ENCODE measurements at places on chromosomes 4 and X.

DNA sequence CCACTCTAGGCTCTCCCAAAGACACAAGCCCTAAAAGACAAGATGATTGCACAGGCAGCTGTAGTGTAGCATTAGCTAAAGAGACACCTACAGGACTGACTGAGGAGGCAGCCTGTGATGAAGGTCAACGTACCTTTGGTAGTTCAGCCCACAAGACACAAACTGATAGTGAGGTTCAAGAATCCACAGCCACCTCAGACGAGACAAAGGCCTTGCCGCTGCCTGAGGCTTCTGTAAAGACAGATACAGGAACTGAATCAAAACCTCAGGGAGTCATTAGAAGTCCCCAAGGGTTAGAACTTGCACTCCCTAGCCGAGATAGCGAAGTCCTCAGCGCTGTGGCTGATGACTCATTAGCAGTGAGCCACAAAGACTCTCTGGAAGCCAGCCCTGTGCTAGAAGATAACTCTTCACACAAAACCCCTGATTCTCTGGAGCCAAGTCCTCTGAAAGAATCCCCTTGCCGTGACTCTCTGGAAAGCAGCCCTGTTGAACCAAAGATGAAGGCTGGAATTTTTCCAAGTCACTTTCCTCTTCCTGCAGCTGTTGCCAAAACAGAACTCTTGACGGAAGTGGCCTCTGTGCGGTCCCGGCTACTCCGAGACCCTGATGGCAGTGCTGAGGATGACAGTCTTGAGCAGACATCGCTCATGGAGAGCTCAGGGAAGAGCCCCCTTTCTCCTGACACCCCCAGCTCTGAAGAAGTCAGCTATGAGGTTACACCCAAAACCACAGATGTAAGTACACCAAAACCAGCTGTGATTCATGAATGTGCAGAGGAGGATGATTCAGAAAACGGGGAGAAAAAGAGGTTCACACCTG, 306.3 kb downstream of the ANK2 start:
- peak; percentile 39 for DNase-seq

GRCh38 chr4:88514557-88515511, 8.7 kb downstream of the PYURF start:
- DNase-seq, result no peak

- DNase-seq, result no peak
Observed at GRCh38 chr4:168527560-168527959, 30.7 kb downstream of the PALLD start.

DNA sequence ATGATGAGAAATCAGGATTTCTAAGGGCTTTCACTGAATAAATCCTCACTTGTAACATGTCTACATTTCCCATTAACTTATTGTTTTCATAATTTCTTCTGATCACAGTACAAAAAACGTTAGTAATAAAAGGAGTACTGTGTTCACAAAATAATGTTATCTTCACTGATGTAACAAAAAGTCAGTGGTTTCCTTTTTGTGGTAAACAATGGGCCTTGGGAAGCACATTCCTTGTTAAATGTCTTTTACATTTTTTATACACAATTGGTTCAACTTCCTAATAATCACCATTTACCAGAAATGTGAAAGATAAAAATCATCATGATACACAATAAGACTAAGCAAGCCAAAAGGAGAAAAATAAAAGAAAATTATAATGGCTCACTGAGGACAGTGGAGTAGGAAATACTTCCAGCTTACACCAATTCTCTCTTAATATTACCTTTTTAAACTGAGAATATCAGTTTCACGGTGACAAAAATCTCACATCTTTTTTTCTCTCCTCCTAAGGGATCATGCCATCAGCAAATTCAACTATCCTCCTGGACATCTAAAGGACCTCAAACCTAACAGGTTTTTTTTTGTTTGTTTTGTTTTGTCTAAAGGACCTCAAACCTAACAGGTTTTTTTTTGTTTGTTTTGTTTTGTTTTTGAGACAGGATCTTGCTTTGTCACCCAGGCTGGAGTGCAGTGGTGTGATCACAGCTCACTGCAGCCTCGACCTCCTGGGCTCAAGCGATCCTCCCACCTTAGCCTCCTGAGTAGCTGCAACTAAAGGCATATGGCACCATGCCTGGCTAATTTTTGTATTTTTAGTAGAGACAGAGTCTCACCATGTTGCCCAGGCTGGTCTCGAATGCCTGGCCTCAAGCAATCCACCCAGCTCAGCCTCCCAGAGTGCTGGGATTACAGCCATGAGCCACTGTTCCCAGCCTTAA, 57.3 kb downstream of the FRYL start:
- DNase-seq, result no peak

DNA sequence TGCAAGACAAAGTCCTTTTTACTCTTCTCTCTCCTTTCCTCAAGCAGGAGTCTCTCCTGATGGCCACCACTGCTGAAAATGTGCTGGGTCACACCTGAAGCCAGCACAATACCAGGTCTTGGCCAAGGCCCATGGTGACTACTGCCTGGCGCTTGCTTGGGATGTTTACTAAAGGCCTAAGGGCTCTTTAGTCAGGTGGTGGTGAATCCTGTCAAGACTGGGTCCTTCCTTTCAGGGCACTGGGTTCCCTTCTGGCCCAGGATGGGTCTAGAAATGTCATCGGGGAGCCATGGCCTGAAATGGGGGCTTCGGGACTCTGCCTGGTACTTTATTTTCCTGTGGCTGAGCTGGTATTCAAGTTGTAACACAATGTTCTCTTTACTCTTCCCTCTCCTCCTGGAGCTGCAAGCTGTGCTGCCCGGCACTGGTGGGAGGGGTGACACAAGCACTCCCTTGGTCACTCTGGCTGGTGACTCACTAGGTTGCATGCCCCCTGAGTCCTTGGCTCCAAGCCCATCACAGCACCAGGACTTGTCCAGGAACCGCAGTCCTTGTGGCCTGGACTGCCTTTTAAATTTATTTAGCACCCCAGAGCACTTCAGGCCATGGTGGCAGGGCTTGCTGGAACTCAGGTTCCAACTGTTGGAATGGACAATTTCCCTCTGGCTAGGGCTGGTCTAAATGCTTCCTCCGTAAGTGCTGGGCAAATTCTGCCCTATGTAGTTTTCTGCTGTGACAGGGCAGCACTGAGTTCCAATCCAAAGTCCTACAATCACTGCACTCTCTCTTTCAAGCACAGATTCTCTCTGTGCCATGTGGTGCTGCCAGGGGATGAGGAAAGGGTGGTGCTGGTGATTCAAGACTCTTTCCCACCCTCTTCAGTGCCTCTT, 11.3 kb downstream of the ARL13A start:
- DNase-seq, result no peak

- DNase-seq, result no peak
Observed at GRCh38 chr4:144734522-144734921, 88.6 kb downstream of the HHIP start.

DNA sequence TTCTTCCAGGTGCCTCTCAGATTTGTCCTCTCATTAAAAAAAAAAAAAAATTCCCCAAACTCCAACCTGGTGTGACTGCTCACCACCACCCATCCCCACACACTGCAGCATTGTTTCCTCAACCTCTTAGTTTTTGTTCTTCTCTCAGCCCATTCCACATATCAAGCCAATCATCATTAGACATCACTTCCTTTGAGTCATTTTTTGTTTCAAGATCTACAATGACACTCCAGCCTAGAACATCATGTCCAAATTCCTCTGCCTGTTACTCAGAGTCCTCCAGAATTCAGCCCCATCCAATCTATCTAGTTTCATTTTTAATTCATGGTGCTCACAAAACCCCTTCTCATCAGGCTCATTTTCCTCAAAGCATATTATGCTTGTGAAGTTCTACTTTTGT, 262.5 kb upstream of the TEX13A start:
- no peak for DNase-seq

DNA sequence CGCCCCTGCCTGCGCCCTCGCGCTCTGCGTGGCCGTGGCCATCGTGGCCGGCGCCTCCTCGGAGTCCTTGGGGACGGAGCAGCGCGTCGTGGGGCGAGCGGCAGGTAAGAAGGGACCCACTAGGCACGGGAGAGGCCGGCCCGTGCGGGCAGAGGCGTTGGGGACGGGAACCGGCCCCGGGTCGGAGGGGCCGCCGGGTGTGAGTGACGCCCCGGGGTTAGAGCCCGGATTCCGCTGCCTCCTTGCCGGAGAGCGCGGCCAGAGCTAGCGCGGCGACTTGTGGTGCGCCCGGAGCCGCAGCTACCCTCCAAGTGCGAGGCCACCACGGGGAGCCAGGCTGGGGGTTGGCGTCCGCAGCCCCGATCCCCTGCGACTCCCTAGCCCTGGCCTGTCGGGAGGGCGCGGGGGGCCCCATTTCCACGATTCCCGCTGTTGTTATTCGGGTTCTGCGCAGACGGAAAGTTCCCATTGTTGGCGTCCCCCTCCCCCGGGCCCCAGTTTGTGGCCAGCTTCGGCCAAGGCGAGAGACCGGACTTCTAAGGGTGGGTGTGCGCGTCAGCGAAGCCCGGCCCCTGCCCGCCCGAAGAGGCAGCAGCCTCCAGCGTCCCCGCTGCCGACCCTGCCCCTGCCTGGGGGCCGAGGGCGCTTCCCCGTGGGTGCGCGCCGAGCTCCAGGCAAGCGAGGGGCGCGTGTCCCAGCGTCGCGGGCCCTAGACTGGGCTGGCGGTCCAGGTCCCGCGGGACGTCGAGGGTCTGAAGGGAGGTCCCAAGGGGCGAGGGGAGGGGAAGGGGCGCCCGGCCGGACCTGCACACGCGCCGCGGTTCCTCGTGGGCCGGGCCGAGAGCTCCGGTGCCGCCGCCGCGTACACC, 1.1 kb downstream of the FGFR3 start:
- no peak for DNase-seq

- DNase-seq, result no peak
Observed at GRCh38 chr4:148376151-148376550, 66.1 kb downstream of the NR3C2 start.

DNA sequence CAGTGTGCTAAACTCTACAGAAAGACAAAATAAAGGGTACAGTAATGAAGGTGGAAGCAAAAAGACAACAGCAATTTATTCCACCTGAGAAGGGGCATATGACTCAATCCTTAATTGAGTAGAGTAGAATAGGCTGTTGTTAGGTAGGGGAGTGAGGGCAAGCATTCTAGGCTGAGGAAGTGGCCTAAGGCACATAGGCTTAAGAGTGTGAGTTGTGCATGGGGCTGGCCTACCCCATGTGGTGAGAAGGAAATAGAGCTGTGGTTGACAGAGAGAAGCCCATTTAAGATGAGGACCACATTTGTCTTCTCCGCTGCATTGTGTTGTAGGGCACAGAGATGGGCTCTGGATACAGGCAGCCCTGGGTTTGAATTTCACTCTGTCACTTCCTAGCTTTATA, 3.4 kb upstream of the ZCCHC18 start:
- DNase-seq, result no peak

DNA sequence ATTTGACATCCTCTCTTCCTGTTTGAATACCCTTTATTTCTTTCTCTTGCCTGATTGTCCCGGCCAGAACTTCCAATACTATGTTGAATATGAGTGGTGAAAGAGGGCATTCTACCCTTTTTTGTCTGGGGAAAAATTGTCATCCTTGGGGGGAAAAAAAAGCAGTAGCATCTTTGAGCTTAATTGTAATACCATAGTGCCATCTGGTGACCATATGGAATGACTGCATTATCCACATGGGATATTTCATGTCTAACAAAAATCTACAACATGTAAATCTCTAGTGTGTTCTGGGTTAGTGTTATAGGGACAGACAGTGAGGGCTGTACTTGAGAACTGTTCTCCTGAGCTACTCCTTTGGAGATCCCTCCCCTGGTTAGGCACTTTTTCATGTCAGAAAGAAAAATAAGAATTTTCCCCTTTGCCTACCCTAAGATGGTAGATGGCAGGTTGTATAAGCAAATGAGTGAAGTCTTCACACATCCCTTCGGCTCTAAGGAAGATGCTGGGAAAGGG, 26.0 kb downstream of the CAPN6 start:
- no peak for DNase-seq

- no peak for DNase-seq
Observed at GRCh38 chr4:100098681-100099080, 91.6 kb downstream of the DDIT4L start.

GRCh38 chr4:18570370-18570769, 548.8 kb upstream of the LCORL start:
- no peak for DNase-seq

GRCh38 chrX:153883163-153883843, 2.7 kb downstream of the L1CAM start:
- no peak for DNase-seq

- DNase-seq, result peak; percentile 50
Observed at GRCh38 chrX:72131317-72132294, at the start of gene RTL5. RTL5 (minus strand) TSS chrX:72131915.

DNA sequence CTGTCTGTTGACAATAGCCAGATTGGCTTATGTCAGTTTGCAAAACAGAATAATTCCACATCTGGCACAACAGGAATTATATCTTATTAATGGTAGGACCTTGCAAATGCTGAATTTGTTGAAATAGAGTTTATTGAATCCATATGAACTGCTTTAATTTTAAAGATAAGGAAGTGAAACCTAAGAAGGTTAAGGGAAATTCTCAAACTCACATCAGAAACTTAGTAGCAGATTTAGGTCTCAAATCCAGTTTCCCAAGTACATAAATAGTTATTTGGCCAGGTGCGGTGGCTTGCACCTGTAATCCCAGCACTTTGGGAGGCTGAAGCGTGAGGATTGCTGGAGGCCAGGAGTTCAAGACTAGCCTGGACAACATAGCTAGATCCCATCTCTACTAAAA, 117.1 kb downstream of the HNRNPD start:
- no peak for DNase-seq

DNA sequence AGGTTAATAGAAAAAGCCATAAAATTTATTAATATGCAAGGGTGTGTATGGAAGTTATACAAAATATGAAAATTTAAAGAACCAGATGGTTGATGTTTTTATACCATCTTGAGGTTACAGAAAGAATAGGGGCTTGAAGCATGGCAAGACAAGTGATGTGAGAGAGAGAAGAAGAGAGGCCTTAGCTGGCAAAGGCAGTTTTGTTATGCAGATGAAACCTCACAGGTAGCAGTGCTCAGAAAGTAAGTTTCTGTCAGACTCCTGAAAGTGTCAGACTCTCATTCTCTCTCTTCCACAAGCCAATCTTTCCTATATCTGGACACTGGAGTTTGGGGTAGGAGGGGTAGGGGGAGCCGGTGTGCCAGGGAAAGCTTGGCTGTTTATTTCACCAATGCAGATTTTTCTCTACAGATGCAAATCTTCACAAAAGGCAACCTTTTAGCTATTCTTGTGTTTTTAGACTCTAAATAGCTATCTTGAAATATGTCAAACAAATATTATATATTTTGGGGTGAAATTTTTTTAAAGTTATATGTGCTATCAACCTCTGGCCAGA, 124.5 kb downstream of the CFAP299 start:
- no peak for DNase-seq
